ENCODE measurements at places on chromosomes 7 and 10.

DNA sequence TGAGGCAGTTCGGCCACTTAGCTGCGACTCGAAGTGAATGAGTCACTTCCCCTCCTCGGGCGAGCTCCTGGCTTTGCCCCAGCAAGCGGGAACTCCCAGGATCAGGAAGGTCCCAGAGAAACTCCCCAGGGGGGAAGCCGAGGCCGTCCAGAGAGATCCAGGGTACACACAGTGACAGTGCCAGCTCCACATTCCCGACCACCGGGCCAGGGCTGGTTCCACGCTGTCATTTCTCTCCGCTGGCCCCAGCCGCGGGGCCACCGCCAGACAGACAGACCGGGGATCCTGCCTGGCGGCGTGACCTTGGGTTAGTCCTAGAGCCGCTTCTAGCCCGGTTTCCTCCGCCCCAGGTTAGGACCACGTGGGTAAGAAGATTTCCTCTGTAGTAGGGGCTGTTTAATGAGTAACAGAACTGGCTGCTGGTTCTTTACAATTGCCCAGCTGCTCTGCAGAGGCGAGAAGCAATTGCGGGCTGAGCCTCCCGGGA, 463 bp upstream of the UPP1 start:
- no peak for DNase-seq

DNA sequence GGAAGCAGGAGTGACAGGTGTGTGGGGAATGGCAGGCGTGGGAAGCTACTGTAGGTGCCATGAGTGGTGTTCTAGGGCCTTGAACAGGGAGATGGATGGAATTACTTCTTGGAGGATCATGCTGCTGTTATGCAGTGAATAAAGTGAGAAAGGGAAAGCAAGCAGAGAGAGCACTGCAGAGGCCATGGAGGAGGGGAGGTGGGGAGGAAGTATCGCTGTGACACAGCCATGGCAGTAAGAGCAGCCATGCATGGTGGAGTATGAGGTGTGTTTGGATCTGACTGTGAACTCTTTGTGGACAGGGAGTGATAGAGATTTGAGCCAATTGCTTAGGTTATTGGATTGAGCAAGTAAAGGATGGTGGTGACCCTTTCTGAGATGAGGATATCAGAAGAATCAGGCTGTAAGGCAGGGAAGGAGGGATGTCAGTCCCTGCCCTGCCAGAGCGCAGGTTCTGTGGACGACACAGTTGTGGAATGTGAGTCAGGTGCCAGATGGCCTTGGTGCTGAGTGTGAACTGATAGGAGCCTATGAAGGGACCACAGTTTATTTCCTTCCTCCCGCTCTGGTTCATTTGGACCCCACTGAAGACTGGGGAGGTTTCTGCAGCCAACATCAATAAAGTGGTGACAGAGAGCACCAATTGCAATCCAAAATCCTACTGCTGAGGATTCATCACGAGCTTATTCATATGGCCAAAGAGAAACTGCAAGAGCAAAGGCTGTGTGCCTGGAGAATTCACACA, 105.5 kb upstream of the TMEM72 start:
- no peak for DNase-seq

GRCh38 chr7:148368562-148368961, 222.0 kb upstream of the C7orf33 start:
- DNase-seq = no peak

DNA sequence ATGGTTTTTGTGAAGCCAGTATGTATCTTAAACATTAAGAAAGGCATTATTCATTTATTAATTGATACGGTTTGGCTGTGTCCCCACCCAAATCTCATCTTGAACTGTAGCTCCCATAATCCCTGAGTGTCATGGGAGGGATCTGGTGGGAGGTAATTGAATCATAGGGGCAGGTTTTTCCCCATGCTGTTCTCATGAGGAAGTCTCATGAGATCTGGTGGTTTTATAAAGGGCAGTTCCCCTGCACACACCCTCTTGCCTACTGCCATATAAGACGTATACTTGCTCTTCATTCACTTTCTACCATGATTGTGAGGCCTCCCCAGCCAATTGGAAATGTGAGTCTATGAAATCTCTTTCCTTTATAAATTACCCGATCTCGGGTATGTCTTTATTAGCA, 28.1 kb downstream of the OTUD1 start:
- DNase-seq = no peak

DNA sequence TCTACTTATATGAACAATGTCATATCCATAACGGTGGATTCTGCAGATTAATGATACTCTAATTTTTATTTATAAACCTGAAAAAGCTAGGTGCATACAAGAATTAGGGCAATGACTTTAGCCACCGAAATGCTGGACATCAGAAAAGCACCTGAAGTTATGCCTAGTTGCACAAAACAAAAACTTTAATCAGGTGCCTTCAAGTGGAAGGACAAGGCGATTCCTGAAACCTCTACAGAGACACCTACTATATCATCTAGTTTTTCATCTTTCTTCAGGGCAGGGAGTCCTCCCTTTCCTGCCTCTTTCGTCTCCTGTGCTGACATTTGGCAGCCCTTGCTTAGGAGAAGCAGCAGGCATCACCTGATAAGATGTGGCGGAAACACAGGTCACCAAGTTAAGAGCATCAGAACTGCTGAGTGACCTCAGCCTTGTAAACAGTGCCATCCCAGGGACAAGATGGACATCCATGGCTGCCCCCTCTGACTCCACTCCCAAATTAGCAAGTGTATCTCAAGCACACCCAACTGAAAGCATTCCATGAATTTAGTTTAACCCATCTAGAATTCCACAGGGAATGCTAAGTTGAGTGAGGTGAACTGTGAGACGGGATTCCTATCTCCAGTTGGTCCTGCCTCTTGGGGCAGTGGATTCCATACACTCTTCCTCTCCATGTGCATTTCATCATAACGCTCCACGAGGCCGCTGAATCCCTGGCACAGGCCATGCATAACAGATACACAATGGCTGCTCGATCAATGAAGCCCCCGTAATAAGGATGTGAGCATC, 5.8 kb downstream of the ITPRIP start:
- DNase-seq = no peak

- no peak for DNase-seq
Measured at GRCh38 chr7:67854221-67855178, 857.9 kb downstream of the TYW1 start.

GRCh38 chr10:84523526-84523925, 195.1 kb downstream of the CCSER2 start:
- DNase-seq = no peak

DNA sequence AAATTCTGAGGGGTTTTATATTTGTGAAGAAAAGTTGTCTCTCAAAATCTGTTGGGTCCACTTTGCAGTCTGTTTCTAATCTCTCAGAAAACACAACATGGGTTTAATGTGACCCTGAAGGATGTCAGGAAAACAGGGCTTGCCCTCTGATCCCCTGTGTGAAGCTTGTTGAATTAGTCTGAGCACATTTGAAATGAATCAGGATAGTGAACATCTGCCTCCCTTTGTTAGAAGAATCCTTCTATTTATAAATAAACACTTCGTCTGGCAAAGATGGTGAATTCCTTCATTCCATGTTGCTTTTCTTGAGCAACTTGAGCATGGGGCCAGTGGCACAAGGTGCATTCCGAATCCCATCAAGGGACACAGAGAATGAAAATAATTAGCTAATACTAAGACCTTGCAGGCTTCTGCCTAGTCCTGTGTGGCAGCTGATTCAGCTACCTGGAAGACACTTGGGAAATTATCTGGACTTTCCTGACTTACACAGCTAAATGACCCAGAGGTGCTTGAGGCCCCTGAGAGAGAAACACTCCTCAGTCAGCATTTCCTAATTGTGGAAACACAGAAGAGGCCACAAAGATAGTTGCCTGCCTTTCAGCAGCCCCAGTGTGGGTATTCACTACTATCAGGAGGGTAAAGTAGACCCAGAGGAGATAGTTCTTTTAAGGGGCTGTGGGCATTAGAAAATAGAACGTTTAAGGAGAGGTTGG, 305.5 kb downstream of the C7orf25 start:
- DNase-seq = no peak

- DNase-seq = no peak
Measured at GRCh38 chr10:88289342-88289741, 293.8 kb downstream of the RNLS start.

- no peak for DNase-seq
Measured at GRCh38 chr7:187227-187927, 5.0 kb upstream of the FAM20C start.

- no peak for DNase-seq
Measured at GRCh38 chr10:30877111-30877510, 154.6 kb downstream of the ZNF438 start.

GRCh38 chr10:114931072-114931679, 6.8 kb upstream of the TRUB1 start:
- DNase-seq = no peak

GRCh38 chr7:28178599-28178998, 2.0 kb downstream of the JAZF1 start:
- DNase-seq = no peak

DNA sequence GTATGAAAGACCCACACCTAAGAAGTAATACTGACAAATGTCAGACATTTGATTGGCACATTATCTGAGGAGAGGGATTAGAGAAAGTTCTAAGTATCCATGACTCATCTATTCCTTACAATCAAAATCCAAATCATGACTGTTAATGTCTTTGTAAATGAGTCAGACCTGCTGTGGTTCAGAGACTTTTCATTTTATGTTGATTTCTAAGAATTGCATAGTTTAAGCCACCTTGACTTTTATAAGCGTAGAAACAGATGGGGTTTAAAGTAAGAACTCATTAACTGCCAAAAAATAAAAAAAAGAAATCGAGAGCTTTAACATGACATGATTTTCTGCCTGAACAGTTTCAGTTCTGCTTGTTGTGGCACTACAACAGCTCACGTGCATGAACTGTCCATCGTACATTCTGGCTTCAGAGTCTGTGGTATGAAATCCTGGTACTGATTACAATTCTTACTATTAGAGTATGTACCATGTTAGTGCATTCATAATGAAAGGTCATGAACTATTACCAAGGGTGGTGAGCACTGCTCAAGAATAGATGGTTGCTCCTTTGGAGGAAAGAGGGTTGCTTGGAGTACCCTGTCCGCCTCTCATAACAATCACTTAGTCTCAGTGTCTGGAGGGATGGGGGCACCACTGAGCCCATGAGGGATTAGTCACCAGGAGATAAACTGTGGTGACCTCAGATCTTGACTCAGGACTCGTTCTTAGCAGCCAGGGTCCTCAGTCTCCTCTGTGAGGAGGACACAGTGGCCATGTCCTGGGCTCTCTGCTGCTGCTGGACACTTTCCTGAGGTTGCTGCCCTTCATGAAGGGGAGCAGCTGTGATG, 42.2 kb downstream of the ACSM6 start:
- DNase-seq = no peak

- no peak for DNase-seq
Measured at GRCh38 chr10:97490592-97490991, 7.6 kb downstream of the MMS19 start.

- no peak for DNase-seq
Measured at GRCh38 chr10:109934958-109935793, 11.9 kb upstream of the XPNPEP1 start.

DNA sequence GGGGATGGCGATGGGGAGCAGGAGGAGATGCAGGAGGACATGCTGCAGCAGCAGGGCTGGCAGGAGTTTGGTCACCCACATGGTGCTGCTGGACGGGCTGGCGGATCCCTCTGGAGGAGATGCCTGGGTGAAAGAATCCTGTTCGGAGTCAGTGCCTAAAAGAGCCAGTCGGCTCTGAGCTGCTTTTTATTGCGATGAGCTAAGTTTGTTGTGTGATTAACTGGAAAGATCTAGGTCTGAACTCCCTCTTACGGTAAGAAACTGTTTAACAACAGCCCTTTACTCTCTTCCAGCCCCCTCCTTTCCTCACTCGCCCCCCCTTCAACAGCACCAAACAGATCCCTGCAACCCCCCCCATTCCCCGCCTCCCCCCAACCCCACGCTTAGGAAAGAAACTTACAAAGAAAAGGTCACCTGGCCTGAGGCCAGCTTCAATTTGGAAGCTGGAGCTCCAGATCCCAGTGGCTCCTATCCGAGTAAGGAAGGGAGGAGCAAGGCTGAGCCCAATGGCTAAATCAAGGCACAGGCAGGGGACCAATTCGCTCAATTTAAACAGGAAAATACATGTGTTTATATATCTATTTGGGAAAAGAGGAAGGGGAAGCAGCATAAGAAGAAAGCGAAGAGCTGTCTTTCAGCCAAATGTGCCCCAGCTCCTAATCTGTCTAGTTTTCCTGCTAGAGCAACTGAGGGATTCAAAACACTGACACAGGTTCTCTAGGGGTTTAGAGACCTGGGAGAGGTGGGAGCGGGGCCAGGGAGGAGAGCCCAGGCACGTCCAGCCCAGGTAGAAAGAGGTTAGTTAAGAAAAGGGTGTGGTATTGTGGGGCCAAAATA, at the start of gene HGF:
TSS of gene HGF (minus strand) at position 157 of the 837 bp plus-strand sequence. CDS start at position 81, 76 bp downstream.
- no peak for DNase-seq

DNA sequence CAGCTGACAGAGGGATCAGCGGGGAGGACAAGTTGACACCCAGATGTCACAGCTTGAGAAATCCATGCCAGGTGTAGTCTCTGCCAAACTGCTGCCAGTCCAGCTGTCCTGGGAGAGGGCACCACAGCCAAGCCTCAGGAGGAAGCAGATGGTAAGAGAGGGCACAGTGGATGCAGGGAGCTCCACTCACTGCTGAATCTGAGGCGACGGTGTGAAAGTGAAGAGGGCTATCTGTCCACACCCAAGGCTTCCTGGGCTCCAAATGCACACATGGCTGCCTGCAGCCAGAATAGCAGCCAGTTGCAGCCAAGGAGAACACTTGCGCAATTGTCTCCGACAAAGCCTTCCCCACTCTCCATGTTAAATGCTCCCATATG, 502.4 kb downstream of the GRID1 start:
- DNase-seq = no peak

DNA sequence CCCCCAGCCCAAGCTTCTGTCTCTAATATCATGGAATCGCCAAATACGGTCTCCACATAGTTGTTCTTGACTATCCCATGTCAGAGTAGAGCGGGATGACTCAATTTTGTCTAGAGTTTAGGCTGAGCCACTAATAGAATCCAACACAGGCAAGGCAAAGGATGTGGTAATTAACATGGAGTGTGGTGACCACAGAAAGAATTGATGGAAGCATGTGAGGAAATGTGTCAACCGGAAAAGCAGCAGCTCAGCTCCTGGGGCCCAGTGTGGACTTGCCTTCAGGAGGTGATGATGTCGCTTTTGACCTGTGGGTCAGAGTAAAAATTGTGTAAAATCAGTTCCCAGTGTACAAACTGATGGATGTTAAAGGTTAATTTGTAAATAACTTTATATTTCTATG, 139.3 kb upstream of the KLF6 start:
- no peak for DNase-seq

GRCh38 chr10:46224414-46224682, 62.4 kb upstream of the ANTXRL start:
- no peak for DNase-seq
